ENCODE measurements at places on chromosomes 2 and 18. TPM values are rescaled to one million over a fixed set of nuclear protein-coding genes. Genes with fewer than 3 reads are reported as not detected.

DNA sequence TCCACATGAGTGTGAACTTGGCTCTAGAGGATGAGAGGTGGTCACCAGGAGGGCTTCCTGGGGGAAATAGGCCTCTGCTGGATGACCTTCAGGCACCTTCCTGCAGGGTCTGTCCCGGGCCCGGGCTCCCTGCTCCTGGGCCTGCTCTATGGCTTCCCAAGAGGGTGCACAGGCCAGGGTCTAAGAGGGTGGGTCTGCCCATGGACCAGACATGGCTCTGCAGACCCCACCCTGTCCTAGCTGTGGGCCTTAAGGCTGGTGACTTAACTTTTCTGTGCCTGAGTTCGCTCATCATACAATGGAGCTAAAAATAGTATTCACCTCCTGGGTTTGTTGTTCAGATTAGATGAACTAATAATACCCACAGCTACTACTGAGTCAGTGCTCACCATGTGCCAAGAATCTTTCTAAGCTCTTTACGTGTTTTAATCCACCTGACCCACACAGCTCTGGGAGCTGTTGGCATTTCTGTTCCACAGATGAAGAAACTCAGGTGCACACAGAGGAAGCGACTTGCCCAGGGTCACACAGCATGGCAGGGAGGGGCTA is 14.4 kb downstream of the INHBB start:
- no peak for DNase-seq

DNA sequence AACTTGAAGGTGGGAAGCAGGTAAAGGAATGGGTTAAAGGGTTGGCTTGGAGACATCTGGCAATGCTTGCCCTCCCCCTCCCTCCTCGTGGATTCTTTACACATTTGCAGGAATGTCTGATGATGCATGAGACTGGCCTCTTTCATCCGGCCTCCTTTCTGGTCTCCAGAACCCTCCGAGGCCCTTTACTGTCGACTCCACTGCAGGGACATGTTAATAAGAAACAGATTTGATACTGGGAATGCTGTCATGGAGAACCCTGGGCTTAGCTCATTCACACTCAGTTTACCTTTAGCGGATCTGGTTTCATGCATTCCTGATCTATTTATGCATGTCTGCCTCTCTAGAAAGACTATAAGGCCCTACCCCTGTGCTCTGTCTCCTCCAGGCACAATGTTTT is 238.7 kb downstream of the TGIF1 start:
- DNase-seq = no peak

- no peak for DNase-seq
Observed at GRCh38 chr2:188811522-188811921, 162.7 kb upstream of the COL3A1 start.

- DNase-seq = no peak
Observed at GRCh38 chr2:8018956-8019355, 662.9 kb upstream of the ID2 start.

- no peak for DNase-seq
Observed at GRCh38 chr18:61992923-61993322, 100.1 kb upstream of the RNF152 start.

DNA sequence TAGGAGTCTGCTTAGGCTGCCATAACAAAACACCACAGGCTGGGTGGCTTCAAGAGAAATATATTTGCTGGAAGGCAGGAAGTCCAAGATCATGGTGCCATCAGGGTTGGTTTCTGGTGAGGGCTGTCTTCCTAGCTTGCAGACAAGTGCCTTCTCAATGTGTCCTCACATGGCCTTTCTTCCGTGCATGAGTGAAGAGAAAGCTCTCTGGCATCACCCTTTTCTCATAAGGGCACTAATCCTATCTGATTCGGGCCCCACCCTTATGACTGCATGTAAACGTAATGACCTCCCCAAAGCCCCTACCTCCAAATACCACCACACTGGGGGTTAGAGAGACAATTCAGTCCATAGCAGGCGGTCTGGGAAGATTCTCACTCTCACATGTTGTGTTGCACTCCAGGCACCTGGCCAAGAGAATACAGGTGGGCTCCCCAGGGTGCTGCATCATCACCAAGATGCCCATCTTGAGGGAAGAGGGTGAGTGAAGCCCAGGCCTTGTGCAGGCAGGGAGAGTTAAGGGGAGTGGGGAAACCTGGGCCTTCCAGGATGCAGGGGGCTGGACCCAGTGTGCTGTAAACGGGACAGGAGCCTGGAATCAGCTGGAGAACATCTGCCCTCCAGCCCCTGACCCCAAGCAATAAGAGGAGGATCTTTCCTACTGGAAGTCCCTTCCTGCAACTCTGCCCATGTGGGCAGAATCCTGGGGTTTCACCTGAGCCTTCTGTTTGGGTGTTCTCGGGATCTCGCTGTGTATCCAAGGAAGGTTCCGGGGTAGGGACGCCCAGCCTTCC is 10.2 kb downstream of the CATIP start:
- DNase-seq = no peak

DNA sequence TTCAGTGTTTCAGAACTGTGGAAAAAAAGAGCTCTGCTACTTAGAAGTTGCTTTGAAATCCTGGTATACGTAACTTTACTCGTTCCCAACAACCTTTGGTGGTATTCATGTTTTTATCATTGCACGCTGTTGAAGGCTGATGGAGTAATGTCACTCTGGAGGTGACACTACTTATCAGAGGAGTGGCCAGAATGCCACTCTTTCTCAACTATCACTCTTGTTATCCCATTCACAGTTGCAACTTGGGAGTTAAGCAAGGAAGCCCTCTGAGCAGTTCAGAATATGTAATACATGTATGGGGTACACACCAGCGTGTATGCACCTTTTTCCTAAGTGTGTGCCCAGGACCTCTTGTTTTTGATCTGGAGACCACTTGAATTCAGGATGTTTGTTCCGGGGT is 53.6 kb downstream of the TANC1 start:
- no peak for DNase-seq

DNA sequence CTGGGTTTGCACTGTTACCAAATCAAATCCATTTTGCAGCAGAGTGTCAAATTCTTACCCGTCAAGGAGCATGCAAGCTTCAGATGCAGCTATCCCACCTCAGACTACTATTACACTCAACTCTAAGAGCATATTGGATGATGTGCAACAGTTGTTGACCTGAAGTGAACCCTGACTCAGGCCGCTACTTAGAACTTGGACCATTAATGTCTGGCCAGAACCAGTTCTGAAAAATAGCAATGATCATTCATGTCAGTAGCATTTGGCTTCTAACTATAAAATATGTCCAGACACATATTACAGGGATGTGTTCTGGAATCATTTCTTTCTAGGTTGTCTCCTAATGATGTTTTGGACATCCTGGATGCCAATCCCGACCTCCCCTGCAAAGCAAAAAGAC is 135.5 kb upstream of the PKDCC start:
- no peak for DNase-seq

The KYNU gene
- 5.6 TPM for polyA plus RNA-seq
